Effector CD4-positive, alpha-beta T cell (primary cell): ENCODE measurements at places on chromosomes 2 and 18.

DNA sequence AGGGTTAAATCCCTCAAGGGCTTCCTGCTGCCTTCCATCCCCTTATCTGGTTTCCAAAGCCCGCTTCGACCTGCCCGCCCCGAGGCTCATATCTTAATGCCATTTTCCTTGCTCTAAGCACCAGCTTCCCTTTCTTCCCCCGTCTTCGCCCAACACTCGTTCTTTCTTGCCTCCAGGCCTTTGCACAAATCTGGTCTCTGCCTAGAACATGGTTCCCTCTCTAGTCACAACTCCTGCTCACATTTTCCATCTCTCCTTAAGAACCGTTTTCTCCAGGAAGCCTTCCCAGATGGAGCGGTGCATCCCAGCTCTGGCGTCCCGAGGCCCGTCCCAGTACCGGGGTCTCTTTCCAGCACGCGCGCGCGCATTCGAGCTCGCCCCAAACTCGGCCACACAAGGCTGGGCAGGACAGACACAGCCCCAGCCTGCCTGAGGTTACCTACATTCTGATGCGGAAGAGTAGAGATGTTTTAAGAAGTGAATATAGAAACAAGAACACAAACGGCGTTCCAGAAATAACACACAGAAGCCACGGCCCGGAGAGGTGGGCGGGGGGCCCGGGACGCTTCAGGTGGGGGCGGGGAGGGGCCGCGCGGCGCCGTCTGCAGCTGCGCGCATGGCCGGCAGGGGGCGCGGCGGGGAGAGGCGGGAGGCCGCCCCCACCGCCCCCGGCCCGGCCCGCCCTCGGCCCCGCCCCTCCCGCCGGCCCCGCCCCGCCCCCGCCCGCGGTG, at the start of gene DGKD:
DGKD (plus strand) TSS at position 726 of the 731 bp plus-strand sequence. CDS start 25 bp downstream, outside the sequence.
- DNase-seq, result peak; percentile 66

DNA sequence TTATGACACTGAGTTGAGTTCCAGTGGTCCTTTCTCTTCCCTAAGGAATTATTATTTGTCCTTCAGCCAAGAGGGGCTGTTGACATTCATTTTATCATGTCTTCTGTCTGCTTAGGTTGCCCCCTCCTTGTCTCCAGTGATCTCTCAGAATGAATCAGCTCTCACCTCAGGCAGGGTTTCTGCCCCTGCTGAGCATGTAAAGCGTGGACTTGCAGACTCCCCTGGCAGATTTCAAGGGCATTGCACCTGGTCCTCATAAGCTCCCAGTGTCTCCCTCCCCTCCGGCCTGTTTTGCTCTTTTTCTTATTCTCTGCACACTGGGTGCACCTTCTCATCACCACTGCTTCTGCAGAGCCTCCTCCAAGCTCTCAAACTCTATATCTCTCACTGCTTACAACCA, 188.4 kb downstream of the KCNS3 start:
- DNase-seq, result no peak

- DNase-seq, result no peak
Measured at GRCh38 chr2:29227935-29228675, 112.9 kb downstream of the CLIP4 start.

- DNase-seq, result no peak
Measured at GRCh38 chr2:84904151-84904550, 1.3 kb upstream of the TMSB10 start.

DNA sequence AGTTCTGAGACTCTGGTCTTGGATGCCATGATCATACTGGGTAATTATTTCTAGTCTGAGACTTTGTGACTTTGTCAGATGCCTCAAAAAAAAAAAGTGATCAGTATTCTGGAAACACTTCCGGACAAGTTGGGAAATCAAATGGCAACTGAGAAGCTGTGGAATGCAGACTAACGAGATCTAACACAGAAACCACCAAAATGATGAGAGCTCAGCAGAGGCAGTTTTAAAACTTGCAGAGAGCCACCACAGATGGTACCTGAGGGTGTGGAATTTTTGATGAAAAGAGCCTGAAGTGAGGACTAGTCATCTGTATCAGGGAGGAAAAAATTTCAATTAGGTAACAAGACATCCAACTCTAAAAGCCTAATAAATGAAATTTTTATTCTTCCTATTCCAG, 5.5 kb upstream of the GPR75 start:
- no peak for DNase-seq

GRCh38 chr18:13566941-13567746, 159.2 kb downstream of the FAM210A start:
- DNase-seq, result no peak

DNA sequence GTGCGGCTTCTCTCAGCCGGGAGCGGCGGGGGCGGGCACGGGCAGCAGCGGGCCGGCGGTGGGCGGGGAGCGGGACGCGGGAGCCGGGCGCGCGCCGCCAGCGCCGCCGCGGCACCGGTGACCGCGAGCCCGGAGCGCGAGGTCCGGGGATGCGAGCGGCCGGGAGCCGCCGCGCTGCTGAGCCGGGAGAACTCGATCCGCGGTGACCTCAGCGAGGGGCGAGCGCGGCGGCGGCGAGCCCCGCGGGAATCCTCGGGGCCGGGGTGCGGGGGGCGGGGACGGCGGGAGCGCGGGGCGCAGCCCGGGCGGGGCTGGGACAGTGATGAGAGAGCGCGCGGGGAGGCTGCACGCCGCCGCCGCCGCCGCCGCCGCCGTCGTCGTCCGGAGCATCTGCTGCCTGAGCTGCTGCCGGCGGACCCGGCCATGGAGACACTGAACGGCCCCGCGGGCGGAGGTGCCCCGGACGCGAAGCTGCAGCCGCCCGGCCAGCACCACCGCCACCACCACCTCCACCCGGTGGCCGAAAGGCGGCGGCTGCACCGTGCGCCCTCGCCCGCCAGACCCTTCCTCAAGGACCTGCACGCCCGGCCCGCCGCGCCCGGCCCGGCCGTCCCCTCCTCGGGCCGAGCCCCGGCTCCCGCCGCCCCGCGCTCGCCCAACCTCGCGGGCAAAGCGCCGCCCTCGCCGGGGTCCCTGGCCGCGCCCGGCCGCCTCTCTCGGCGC, at the start of gene MTCL1:
MTCL1 (plus strand) TSS at position 319 of the 723 bp plus-strand sequence; CDS start at position 424, 105 bp downstream.
- no peak for DNase-seq

DNA sequence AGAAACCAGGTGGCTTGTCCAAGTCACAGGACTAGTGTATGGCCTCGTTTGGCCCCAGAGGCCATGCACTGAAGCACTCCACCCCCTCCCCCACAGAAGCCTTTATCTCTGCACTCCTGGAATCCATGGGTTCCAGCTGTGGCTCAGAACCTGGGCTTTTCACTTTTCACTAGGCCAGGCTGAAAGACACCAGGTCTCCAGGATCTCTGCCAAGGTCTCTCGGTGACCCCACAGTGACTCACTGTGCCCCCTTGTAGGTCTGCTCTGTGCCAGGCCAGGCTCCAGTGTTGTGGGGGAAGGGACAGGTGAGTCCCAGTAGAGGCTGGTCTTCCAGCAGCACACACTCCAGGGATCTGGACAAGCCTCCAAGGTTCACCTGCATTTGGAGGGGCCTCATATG, 31.0 kb upstream of the GLI2 start:
- no peak for DNase-seq

- no peak for DNase-seq
Measured at GRCh38 chr2:12265646-12266045, 451.1 kb upstream of the TRIB2 start.

DNA sequence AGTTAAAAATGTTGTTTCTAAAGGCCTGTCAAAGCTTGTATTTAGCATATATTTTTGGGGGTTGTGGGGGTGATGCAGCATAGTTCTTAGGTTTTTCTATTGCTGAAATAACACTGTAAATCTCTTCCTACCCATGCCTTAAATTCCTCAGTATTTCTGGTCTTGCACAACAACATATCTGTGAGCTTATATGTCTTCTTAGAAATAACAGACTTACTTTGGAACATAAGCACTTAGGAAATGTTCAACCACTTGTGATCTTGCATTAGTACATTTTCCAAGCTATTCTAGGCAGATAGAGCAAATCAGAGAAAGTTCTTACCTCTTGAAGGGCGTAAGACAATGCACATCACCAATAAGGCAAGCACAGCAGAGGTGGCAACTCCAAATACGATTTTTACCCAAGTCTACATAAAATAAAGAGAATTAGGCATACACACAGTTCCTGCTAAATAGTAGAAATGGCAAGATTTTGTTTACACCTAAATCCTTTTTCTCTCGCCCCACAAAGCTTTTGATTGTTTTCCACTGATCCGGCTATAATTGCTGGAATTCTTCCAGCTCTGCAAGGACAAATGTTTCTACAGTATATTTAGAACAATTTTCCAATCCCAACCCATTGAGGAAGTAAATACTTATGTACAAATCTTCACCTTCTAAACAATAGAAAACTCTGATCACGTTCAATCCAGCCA, 512 bp downstream of the FAP start:
- no peak for DNase-seq

DNA sequence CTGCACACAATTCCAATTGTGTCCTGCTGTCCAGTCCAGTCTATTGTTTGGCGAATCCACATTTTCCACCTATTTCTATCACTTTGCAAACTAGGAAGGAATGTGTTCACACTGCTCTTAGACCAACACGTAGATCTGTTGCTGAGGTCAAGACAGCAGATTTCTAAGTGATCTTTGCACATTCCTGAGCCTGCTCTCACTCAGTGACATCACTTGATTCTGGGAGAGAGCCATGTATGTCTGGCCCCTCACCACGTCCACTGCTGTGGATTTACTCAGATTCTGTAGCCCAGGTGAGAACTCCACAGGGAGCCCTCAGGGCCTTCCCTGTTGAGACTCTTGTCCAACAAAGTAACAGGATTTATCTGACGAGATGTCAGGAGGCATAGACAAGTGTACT, 317.2 kb downstream of the TSN start:
- DNase-seq, result no peak

DNA sequence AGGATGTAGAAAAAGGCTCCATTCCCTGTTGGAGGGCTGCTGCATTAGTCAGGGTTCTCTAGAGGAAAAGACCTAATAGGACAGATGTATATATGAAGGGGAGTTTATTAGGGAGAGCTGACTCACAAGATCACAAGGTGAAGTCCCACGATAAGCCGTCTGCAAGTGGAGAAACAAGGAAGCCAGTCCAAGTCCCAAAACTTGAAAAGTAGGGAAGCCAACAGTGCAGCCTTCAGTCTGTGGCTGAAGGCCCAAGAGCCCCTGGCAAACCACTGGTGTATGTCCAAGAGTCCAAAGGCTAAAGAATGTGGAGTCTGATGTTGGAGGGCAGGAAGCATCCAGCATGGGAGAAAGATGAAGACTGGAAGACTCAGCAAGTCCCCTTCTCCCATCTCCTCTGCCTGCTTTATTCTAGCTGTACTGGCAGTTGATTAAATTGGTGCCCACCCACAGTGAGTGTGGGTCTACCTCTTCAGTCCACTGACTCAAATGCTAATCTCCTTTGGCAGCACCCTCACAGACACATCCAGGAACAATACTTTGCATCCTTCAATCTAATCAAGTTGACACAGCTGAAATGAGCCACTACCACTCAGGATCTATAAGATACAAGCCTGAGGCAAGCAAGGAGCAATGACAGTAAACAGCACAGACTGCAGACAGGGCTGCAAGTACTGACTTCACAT, 30.0 kb upstream of the ATG16L1 start:
- DNase-seq, result no peak

DNA sequence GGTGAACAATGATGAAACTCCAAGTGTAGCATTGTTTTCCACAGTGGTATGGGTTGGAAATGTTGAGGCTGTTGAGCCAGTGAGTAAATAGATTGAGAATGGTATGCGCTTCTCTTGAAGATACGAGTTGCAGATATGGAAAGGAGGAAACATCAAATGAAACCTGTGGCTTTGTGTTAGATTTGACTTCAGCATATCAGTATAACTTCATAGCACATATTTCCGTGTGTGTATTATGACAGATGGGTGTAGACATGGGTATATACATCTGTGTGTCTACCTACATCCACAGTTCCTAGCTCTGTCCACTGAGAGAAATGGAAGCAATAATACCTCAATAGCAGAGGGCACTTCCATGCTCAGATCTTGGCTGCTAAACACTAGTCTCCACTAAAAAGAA, 8.0 kb downstream of the SNED1 start:
- DNase-seq, result no peak

GRCh38 chr2:182977463-182977862, 60.8 kb downstream of the NCKAP1 start:
- no peak for DNase-seq

DNA sequence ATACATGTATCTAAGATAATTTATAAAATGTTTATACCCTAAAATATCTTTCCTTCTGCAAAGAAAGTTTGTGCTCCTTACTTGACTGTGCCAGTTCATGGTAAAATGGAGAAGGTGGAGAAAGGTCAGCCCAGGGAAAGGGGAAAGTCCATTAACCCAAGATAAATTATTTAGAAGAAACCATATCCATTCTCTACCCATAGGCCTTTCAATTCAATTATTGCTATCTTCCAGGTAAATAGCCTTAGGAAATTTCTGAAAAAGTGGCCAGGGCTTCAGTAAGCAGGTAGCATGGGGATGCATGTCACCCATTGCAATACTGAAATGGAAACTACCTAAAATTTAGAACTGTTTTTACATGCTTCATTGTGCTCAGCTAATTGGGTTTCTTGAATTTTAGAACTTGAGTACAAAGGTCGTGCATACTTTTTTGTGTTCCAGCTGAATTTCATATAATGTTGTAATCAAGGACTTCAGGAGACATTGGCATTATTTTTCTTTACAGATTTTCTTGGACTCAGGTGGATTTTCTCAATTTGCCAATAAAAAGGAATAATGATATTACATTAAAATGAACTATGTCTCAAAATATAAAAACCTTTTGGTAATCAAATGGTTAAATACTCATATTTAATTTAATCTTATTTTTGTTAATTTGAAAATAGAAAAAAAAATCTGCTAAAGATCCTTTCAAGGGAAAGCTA, 124.9 kb downstream of the CSRNP3 start:
- no peak for DNase-seq
